ENCODE measurements at places on chromosomes 3 and 15.

DNA sequence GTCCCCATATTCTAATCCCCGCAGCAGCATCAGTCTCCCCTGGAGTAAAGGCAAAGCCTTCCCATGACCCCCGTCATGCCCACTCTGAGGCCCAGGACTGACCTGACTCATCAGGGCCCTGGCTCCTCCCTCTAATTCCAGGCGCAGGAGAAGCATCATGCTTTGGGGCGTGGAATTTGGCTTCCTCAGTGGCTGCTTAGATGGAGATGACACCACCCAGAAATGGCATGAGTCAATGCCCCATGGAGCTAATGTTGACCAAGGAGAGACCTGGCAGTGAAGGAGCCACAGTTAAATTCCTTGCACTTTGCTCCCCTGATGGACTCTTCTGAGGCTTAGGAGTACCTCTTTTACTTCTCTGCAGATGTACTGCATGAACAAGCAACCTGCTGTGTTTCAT lies 204.2 kb upstream of the PROK2 start:
- DNase-seq = no peak

- DNase-seq = peak; percentile 18
Measured at GRCh38 chr15:30990446-30991254, 778 bp downstream of the MTMR10 start.

DNA sequence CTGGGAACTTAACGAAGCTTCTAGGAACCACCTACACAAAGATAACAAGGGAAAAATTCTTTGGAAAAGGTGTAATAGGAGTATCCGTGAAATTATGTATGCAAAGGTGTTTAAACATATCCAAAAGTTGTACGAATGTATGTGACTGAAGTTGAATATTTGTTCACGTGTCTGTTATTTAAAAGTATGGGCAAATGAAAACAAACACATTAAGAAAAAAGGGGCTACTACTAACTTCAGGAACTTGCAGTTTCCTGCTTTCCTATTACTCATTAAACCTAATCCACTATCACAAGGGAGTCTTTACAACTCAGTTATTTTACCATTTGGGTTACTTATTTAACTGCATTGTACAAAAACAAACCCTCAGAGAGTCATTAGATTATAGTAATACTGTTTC lies 33.9 kb upstream of the GRAMD1C start:
- peak; percentile 15 for DNase-seq

GRCh38 chr3:68757157-68757556 lies 175.2 kb downstream of the TAFA4 start:
- DNase-seq = no peak

- DNase-seq = no peak
Measured at GRCh38 chr3:193489949-193490348, 64.7 kb downstream of the ATP13A4 start.

GRCh38 chr3:58037141-58037910 lies 29.1 kb downstream of the FLNB start:
- no peak for DNase-seq

DNA sequence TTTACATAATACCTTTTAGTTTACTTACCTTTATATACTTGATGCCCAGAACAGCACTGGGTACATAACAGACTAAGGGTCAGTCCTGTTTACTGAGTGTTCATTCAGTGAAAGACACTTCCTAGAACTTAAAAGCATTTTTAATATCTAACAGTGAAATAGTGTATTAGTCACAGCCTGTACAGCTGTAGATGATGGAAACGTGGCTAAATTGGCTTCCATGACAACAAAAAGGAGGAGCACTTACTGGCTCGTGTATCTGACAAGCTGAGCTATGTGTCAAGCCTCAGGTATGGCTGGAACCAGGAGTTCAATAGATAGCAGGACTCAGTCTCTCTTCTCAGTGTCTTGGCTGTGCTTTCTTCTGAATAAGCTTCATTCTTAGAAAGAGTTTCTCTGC lies 40.2 kb downstream of the CMTM8 start:
- DNase-seq = peak; percentile 36

DNA sequence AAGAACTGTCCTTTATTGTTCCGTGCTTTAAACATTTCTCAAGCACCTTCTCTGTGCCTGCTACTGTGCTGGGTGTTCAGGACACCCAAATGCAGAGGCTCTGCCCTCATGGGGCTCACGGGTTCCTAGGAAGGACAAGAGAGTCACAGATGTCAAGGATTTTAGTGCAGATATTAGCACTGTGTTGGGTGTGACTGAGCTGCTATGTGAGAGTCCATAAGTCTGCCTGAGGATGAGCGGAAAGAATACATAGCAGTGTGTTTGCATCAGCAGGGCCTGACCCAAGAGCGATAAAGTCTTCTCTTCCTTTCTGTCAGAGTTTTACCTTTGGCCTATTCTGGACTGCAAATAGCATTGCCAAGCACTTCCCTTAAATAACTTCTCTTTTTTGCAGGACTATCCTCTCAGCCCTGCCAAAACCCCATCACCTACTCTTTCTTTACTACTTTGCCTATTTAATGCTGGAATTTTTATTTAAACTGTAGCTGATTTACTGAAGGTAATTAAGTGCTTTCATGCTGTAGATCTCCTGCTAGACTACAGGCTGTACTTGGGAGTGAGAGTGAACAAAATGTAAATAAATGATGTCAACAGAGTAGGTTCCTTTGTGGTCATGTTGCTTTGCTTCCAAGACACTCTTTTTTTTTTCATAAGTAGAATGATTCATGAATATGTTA lies 459.4 kb upstream of the TPRG1 start:
- DNase-seq = no peak

DNA sequence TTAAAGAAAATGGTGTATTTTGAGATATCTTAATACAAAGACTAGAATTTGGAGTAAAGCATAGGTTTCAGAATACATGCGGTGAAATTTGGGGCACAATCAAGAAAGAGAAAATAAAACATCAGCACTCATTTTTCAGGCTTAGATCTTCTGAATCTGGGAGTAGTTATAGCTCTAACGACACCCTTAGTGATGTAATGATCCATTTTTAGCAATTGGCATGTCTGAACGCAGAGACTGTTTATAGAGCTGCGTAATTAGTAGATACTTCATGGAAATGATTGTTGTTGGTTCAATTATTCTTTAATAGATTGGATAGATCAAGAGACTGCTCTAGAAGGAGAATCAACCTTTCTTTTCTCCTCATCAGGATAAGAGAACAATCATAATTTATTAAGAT lies 47.5 kb upstream of the SNRK start:
- no peak for DNase-seq

DNA sequence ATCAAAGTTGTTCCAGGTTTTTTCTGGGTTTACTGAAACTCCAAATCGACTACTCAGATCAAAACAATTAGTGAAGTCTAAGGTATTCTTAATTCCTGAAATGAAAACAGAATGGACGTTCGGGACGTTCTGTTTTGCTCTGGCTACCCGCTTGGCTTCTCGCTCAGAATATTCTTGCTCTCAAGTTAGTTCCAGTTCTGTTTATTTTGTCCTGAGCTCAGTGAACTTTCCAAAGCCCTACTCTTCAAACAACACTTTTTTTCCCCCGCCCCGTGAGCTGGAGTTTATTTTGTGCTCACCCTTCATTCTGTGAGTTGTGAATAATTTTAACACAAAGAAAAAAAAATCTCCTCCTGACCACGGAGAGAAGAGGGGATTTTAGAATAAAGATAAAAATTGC lies 72.6 kb downstream of the SAMMSON start:
- DNase-seq = no peak

- no peak for DNase-seq
Measured at GRCh38 chr3:66450390-66451022, 50.3 kb downstream of the LRIG1 start.
